ENCODE measurements at places on chromosomes 1 and 21. TPM values are rescaled to one million over a fixed set of nuclear protein-coding genes. Genes with fewer than 3 reads are reported as not detected.

HSPA6 gene
- not detected for total RNA-seq

TRPM2 gene
- total RNA-seq = 1.6 TPM

ADAM30 gene
- total RNA-seq = not detected

TOMM20 gene
- total RNA-seq = 239 TPM

GPR25 gene
- not detected for total RNA-seq

COL6A1 gene
- total RNA-seq = 375 TPM

LAMC2 gene
- 4.8 TPM for total RNA-seq

MROH7 gene
- total RNA-seq = 0.14 TPM

Data from endodermal cell (in vitro differentiated cells).